ENCODE measurements at places on chromosomes 1 and 21.

DNA sequence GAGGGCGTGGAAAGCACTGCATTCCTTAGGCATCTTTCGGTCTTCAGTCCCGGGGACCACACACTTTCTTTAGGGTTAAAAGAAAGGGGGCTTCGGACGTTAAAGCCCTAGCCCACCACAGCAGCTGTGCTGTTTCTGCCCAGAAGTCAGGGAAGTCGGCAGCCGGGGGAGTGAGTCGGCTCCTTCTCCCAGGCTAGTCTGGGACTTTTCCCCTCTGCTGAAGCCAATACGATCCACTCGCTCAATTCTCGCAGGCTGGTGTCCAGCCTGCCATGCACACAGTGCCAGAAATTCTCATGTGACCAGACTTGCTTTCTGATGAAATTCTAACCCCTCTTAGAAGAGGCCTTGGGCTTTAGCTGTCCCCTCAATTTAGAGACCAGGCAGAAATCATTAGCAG, 67.7 kb downstream of the BCAR3 start:
- peak; percentile 79 for DNase-seq

- DNase-seq: no peak
Measured at GRCh38 chr1:172429331-172430127, 9.0 kb downstream of the C1orf105 start.

DNA sequence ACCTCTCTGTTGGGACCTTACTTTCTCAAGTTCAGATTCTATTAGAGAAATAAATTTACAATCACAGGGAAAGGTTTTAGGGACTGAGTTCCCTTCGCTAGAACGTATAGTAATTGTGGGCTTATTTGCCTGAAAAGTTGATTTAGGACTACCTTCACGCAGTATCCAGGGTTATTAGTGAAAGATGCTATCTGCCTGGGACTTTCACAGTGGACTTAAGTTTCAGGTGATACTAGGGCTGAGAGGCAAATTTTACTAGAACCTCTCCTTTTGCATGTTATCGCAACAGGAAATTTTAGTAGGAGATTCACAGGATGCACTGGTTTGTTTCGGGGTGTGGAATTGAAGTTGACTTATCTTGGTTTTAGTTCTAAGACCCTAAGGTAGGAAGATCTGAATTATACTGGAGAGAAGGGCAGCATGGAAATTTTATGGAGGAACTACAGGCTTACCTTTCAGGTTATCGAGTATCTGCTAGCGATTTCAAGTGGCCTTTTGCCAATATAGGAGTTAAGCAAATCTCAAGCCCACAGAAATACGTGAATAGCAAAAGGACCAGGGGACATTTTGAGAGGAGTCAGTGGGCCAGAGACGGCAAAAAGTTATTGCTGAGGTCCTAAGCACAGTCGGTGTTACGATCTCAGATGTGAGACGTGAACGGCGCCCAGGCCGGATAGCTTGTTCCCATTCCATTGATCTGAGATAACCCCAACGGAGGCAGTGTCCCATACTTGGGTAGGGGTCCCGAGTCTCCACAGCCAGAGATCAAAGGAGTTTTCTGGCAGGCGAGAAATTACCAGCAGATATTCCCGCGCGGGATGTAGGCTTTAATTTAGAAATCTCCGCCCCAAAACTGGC, 723 bp upstream of the GNAI3 start:
- no peak for DNase-seq

GRCh38 chr1:186629341-186629740, 50.9 kb downstream of the PTGS2 start:
- no peak for DNase-seq

DNA sequence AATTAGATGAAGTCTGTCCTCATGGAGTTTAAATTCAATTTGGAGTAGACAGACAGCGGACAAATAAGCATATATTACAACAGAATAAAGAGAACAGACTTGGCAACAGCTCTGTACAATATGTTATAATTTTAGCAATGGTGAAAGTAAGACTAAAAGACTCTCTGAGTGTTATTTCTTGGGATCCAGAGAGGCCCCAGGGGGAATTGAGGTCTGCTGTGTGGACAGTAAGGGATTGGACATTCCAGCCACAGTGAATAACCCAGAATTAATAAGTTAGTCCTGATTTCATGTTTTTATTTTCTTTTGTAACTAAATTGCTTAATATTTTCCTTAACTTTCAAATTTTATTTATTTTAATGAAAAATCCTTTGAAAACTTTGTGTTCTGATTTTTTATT, 101.7 kb downstream of the PATJ start:
- DNase-seq: no peak

- DNase-seq: no peak
Measured at GRCh38 chr21:45138199-45139002, 64.0 kb downstream of the ADARB1 start.

DNA sequence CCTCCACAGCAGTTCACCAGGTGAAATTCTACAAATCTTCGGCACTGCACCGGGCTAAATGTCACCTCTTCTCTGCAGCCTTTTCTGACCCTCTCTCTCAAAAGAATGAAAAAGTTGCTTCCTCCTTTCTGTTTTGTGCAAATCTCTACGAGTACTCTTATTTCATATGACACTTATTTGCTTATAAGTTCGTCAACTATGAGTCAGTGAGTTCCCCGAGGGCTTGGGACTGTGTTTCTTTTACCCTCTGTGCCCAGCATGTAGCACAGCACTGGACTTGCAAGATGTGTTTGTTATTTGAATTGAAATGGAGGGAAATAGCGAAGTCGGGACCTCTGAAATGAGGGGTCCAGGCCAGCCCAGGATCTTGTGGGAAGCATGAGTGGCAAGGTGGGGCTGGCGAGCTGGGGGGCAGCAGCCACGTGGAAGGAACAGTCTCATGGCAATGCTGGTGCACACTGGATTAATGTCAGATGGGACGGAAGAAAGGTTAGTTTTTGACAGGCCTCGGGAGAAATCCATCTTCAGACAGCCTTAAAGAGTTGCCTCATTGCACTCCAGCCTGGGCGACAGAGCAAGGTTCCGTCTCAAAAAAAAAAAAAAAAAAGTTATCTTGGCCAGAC, 6.2 kb downstream of the SLC6A9 start:
- no peak for DNase-seq

DNA sequence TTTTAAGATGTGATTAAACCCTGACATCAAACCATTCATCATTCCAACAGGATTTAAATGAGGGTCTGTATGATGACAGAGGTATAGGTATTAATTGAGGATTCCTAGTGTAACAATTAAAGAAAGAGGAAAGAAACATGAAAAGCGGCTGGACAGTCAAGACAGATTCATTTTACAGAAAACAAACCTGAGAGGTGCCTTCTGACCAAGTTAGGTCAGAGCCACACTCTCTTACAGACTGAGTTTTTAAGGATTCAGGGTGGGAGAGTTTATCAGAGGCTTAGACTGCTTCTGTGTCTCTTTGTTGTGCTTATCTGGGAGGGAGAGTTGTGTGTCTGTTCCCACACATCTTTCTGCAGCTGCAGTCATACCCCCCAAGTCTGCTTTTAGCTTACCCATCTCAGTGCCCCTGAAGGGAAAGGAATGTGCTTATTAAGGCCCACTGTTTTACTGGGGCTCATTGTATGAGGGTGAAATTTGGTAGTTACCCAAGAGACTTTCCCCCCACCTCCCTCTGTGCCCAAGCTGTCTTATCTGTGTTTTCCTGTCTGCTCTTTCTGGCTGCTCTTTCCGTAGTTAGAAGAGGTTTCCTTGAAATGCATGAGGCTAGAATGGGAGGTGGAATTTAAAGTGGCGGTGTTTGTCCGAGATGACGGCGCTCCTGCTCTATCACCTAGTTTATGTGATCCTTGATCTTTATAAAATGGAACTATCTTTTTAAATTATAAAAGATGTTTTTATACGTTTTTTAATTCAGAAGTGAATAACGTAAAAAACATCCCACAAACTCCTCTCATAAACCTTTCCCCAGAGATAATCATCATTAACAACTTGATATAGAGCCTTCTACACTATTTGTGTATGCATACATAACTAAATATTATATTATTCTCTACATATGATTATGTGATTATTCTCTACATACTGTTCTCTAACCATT, 96.0 kb upstream of the TNFSF4 start:
- DNase-seq: no peak

DNA sequence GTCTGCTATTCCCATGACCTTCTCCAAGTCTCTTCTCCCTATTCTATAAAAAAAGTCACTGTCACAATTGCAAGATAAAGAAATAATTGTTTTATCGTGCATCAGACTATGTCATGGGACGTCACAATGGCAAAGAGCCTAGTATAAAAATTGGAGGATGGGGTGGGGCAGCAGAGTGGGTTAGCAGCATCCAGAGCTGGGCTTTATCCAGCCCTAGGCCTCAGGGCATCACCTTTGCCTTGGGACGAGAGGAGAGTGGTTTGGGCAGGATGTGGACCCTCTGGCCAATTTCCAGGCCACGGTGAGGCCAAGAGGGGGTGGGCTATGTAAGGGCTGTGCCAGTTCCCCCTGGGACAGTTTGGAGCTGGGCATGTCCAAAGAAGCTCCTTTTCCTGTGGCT, 25.7 kb downstream of the WNT4 start:
- DNase-seq: no peak

GRCh38 chr21:27418346-27418745, 451.5 kb upstream of the ADAMTS5 start:
- DNase-seq: no peak

DNA sequence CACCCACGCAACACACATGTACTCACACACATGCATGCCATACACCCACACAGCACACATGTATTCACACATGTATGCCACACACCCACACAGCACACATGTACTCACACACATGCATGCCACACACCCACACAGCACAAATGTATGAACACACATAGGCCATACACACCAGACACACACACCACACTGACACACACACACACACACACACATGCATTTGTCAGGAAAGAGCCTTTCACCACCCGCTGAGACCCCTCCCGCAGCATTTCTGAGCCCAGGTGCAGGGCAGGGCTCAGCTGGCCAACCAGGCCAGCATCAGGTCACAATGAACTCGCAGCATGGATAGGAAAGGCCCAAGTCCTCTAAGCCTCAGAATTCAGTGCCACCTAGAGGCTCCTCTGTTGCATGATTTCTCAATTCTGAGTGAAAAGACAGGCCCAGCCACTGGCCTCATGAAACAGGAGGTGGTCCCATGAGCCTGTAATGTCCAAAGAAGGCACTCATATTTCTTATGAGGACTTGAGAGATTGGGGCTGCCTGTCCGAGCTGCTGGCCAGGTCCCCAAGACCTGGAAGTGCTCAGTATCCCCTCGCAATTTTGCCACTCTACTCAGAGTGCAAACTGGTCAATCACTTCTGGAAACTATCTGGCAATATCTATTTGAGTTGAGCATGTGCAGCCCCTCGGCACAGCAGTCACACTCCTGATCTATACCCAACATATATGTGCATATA, 57.3 kb downstream of the PSMG1 start:
- no peak for DNase-seq

Measured in ascending aorta (tissue), 2 donors.